GM23338 (cell line): ENCODE measurements at places on chromosomes 13 and 19.

DNA sequence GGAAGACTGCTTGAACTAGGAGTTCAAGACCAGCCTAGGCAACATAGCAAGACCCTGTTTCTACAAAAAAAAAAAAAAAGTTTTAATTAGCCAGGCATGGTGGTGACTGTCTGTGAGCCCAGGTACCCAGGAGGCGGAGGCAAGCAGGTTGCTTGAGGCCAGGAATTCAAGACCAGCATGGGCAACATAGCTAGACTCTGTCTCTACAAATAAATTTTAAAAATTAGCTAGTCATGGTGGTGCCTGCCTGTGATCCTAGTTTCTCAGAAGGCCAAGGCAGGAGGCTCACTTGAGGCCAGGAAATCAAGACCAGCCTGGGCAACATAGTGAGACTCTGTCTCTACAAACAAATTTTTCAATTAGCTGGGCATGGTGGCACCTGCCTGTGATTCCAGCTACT lies 6.1 kb downstream of the INSR start:
- no peak for DNase-seq

- no peak for DNase-seq
Observed at GRCh38 chr13:40422588-40423235, 243.7 kb downstream of the FOXO1 start.

- no peak for DNase-seq
Observed at GRCh38 chr13:50979187-50979586, 69.6 kb downstream of the RNASEH2B start.

DNA sequence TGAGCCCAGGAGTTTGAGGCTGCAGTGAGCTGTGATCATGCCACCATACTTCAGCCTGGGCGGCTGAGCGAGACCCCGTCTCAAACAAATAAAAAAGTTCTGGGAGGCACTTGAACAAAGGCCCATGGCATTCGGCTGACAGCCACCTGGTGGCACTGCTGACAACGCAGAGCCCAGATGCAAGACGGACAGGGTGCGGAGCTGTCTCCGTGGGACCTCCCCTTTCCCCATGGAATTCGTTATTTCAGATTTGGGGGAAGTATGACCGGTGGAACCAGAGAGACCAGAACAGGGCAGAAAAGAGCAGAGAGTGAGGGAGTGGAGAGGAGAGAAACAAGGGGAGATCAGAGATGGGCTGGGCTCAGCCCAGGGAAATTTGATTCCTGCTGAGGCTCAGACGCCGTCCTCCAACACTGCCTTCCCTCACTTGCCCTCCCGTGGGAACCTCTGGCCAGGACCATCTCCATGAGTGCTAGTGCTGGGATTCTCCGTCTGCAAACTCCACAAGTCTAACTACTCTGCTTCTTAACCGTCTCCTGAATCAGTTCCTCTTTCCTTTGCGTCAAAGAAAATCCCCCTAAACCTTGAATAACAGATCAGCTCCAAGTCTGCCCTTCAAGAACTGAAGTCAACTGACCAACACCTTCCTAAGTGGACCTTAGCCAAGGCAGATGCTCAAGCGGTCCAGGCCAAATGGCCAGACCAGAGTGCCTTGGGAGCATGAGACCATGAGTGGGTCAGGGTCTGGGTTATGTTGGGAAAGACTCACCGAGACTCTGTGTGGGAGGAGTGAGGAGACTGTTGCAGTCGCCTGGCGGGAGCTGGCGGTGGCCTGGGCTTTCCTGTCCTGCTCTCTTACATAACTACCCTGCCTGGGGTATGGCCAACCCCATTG lies 11.9 kb upstream of the ATF5 start:
- peak; percentile 66 for DNase-seq

DNA sequence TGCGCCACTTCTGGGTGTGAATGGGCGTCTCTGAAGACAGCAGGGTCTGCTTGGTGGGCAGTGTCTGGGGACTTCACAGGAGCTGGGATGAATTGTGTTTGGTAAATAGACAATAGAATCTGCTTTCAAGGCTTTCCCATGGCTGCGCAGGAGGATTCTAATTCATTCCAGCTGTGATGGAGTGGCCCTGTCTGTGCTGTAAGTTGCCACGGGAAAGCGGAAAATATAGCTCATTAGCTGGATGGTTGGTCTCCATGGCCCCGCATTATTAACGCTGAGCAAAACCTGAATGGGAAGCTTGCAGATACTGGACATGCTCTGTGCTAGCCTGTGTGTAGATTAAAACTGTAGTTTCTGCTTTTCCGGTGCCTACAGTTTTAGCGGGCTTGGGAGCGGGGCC lies 15.6 kb upstream of the C1QTNF9 start:
- DNase-seq = no peak

- DNase-seq = no peak
Observed at GRCh38 chr13:19967621-19968020, 9.1 kb downstream of the ZMYM2 start.

DNA sequence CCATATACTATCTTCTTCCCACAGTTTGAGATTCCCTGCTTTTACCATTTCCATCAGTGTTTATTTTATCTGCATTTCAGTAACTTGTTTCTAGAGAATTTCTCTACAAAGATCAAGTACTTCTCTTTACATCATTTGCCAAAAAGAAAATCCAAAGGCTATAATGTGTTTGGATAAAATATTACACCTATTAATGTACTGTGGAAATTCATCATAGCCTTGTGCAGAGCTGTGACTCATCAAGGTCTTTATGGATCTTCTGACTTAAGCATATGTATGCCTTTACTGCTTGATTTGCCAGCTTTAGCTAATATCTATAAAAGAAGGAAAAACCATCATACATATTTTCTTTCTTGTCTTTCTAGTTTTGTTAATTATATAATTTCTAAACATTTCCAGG lies 9.6 kb upstream of the HTR2A start:
- no peak for DNase-seq

GRCh38 chr13:77521194-77521593 lies 14.3 kb upstream of the SCEL start:
- no peak for DNase-seq

GRCh38 chr13:44906713-44907112 lies 82.6 kb downstream of the NUFIP1 start:
- no peak for DNase-seq

DNA sequence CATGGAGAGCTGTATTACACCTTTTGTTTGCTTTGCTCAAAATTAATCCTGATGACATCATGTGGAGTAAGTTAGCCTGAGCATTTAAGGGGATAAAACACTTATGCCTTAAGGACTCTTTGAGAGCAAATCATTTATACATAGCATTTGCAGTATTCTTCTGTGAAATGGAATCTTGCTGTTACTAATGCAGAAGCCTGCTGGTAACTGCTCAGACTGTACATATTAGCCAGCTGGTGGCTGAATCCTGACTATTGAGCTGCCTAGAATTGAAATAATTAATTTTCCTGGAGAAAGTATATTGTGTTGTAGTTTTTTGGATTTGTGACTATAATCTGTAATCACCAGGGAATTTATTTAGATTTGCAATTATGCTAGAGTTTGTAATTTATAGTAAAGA lies 363.2 kb downstream of the GPC6 start:
- DNase-seq = no peak

DNA sequence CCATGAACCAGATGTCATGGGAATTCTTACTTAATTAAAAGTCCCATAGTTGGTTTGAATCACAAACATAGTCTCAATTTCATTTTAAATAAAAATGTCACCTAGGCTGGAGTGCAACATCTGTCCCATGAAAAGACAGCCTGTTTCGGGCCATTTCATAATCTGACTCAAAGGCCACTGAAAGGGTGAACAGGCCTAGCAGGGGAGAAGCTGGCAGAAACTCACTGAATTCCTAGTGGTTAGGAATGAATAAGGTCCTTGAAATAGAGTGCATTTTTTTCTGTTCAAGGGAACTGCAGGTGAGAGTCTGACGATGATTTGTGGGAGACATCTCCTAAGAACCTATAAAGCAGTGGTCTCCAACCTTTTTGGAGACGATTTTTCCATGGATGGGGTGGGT lies 44.0 kb upstream of the PCCA start:
- DNase-seq = no peak

DNA sequence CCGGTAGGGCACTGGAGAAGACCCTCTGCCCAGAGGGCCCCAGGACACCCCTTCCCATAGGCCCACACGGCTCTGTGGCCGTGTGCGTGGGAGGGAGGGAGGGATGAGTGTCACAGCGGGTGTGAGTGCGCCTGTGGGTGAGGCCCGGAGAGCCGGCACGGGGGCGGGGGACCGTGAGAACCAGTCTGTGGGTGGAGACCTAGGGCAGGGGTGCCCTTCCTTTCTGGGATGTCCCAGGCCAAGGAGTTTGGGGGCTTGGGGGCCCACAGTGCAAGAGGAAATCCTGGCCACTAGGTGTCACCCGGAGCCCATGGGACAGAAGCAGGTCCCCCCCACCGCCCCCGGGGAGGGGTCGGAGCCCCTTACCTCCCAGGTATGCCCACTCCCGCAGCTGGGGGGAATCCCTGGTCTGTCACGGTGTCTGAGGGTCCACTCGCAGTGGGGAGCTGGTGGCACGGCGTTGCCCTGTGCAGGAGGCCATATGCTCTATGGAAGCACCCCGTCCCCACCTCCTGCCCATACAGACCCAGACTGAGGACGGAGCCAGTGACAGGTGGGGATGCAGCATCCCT lies 16.0 kb upstream of the SLC7A10 start:
- peak; percentile 55 for DNase-seq

DNA sequence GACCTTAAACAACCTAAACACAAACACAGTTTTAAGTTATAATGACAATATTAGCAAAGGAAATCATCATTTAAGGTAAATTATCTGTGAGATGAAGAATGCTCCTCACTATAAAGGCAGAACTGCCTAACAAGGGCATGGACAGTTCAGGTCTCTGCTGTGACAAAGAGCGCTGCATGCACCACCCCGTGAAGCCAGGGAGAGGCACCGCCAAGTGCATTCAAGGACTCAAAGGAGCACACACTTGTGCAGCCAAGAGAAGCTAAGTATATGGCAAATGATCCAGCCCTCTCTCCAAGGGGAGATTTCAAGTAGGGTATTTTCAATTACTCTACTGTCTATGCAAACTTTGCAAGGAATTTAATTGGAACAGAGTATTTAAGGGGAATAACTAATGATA lies 126.0 kb downstream of the RAP2A start:
- no peak for DNase-seq

DNA sequence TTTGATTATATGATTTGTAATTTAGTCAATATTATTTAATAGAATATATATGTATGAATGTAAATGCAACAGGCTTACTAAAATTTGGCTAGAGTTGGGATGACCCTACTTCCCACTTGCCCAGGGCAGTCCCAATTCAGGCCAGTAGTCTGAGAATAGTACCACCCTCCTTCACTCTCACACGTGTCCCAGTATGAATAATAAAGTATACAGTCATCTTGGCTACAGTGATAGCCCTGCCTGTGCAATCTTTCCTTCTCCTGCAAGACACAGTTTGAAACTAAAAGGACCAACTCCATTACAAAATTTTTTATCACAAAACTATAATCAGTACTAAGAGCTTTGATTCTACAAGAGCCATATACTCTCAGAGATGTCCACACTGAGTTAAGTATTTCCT lies 76.2 kb downstream of the SACS start:
- no peak for DNase-seq

DNA sequence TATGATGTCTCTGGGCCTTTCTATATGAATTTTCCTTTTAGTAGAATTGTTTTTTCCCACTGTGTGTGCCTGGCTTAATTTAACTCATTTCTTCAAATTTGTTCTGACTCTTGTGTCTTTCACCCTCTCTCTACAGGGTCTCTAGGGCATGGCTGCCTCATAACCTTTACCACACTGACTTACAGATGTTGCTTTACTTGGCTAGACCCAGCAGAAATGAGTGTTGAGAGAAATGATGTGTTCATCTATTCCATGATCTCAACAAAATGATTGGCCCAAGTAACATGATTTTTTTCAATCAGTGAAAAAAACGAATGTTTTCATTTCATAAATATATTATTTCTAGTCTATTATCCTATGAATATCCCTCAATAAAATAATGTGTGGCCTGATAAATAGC lies 195.0 kb downstream of the GPC5 start:
- DNase-seq = no peak

DNA sequence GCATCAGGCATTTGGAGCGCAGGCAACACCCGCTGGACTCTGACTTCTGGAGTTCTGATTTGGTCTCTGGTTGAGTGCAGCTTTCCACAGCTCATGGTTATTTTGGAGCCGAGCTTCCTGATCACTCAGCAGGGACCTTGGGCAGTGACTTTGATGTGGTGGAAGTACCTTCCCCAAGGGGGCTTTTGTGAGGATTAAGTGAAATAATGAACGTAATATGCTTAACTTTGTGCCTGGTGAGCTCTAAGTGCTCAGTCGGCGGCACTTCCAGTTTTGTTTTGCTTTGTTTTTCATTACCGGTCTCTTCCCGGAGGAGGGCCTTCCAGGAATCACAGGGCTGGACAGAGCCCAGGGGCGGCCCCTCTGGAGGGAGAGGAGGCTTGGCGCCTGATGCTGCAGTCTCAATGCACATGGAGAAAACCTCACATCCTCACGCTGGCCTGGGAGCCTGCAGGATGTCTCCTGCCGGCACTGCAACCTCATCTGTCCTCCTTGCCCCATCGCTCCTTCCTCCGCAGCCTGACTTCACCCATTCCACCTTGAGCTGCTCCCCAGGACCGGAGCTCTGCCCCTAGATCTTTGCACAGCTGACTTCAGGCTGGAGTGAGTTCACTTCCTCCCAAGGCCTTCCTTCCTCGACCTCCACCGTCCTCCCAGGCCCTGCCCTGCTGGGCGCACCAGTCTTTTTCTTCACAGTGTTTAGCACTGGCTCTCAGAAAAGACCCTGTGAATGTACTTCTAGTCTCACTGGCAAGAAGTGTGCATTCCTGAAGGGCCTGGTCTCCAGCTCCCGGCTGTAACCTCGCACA lies 1.5 kb downstream of the PLEKHF1 start:
- peak; percentile 71 for DNase-seq

DNA sequence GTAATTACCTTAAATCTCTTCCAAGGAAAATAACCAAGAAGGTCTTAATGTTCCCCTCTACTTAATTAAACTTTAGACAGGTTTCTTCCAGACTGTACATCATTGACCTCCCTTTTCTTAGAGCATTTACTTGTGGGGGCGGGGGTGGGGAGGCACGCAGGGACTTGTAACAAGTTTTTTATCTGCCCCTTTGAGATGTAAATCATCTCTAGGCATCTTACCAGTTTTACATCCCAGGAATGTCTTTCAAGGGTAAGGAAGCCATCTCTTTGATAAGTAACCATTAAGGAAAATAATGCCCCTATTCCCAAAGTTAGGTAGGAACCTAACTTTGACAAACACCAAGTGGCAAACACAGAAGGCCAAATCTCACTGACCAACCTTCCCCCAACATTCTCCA lies 528.6 kb downstream of the SUCLA2 start:
- DNase-seq = peak; percentile 70

GRCh38 chr19:45187421-45188100 lies 9.0 kb downstream of the BLOC1S3 start:
- peak; percentile 93 for DNase-seq

- DNase-seq = no peak
Observed at GRCh38 chr13:97082461-97083207, 88.4 kb upstream of the OXGR1 start.

DNA sequence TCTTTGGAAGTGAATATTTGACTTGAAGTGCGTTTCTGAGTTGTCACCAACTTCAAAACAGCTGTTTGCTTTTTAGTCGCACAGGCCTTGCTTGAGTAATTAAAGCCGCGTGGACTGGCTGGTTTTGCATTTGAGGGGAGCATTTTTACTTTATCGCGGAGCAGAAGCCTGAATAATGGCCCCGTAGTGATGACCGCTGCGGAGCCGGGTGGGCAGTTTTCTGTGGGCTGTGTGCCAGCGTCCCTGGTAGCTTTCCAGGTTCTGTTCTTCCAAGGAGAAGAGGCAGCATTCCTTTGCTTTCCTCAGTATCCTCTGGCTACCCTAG lies 1.1 kb downstream of the NAA16 start:
- no peak for DNase-seq
